ENCODE measurements at places on chromosomes 1 and 21.

- DNase-seq: peak; percentile 7
Observed at GRCh38 chr1:209190591-209191261, 392.8 kb upstream of the CAMK1G start.

DNA sequence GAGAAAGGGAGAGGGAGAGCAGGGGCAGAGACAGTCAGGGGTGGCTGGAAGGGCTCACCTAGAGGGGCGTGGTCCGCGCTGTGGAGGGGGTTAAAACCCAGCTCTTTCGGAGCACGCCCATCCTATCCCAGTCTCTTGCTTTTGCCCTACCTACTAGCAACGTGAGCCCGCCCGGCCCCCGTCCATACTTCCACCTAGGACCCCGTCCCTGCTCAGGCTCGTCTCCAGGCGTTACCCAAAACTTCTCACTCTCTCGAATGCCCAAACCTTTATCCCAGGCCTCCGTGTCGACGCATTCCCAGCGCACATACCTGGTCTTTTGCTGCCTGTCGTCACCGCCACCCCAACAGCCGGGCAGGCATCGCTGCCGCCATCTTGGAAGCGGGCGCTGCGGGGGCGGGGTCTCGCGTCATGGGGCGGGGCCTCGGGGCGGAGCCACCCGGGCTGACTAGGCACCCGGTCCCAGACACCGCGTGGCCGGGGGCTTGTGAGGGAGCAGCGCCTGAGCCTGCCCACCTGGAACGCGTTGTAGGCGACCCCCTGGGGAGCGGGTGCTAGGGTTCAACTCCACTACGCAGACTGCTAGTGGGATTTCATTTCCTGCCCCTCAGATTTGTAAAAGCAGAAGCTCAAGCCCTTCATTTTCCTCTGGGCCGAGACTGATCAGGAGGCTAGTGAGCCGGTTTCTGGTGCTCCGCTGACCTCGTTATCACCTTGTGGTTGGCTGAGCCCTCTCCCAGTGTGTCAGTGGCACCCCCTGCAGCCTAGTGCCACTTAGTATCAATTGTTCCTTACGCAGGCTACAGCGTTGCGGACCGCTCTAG is at the start of gene B4GALT3:
Gene B4GALT3 (minus strand): TSS at position 396 of the 824 bp plus-strand sequence. CDS start 1,447 bp downstream, outside the sequence.
- DNase-seq: peak; percentile 75

DNA sequence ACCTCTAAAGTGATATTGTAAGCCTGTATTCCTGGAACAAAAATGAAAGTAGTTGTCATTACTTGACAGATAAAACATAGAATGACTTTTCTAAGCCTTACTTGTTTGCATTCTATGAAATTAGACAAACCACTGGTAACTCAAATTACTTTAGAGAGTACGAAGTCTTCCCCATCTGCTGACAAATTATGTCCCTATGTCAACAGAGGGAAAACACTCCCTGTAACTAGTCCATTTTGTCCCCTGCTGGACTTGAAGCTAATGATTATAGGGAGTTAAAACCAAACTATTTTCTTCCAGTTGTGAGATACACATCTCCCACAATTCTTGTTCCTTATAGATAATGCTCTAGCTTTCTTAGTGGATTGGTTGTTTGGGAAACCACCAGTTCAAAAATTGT is 39.6 kb downstream of the GREM2 start:
- DNase-seq: no peak

DNA sequence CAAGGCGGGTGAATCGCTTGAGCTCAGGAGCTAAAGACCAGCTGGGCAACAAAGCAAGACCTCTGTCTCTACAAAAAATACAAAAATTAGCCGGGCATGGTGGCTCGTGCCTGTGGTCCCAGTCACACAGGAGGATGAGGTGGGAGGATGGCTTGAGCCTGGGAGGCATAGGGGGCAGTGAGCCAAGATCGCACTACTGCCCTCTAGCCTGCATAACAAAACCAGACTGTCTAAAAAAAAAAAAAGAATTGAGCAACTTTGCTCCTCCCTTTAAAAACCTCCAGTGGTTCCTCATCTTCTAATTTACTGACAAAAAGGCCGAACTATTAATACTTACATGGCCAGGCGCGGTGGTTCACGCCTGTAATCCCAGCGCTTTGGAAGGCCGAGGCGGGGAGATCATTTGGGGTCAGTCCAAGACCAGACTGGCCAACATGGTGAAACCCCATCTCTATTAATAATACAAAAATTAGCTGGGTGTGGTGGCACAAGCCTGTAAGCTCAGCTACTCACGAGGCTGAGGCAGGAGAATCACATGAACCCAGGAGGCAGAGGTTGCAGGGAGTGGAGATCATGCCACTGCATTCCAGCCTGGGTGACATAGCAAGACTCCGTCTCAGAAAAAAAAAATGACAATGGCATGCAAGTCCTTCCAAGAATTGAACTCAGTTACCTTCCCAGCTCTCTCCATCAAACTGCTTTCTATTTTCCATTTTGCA is 4.4 kb downstream of the ACBD3 start:
- DNase-seq: no peak

- DNase-seq: no peak
Observed at GRCh38 chr21:46319186-46319585, 4.5 kb downstream of the C21orf58 start.

GRCh38 chr1:90336552-90337324 is 341.8 kb downstream of the ZNF326 start:
- DNase-seq: no peak

- DNase-seq: peak; percentile 22
Observed at GRCh38 chr1:63148825-63149645, 173.3 kb upstream of the FOXD3 start.

DNA sequence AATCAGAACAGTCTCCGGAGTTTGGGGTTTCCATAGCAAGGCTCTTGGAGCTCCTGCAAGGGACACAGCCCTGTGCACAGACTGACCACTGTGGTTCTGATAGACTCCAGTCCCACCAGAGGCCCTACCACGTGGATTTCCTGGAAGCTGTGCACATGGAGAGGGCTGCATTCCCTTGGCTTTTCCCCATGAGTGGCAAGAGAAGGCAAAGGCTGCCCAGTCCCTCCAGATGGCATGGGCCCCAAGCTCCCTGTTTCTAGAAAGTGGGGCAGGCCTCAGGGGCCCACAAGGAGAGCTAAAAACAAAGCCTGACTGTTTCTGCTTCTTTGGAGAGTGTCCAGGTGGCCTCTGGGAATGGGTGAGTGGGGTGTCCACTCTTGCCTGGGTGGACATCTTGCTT is 87.5 kb downstream of the DDX20 start:
- DNase-seq: no peak

GRCh38 chr1:244735404-244735803 is 82.5 kb downstream of the DESI2 start:
- no peak for DNase-seq

DNA sequence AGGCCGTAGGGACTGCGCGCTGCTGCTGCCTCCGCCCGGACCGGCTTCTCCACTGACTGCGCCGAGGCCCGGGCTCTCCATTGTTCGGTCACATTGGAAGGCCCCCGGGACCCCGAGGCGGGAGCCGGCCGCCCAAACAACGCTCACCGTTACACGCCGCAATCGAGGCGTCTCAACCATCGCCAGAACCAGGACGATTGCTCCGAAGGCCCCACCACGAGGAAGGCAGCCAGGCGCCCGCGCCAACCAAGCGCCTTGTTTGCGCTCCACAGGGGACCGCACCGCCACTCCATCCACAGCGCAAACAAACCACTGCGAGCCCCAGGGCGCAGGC is 595 bp downstream of the GLUL start:
- DNase-seq: peak; percentile 37

DNA sequence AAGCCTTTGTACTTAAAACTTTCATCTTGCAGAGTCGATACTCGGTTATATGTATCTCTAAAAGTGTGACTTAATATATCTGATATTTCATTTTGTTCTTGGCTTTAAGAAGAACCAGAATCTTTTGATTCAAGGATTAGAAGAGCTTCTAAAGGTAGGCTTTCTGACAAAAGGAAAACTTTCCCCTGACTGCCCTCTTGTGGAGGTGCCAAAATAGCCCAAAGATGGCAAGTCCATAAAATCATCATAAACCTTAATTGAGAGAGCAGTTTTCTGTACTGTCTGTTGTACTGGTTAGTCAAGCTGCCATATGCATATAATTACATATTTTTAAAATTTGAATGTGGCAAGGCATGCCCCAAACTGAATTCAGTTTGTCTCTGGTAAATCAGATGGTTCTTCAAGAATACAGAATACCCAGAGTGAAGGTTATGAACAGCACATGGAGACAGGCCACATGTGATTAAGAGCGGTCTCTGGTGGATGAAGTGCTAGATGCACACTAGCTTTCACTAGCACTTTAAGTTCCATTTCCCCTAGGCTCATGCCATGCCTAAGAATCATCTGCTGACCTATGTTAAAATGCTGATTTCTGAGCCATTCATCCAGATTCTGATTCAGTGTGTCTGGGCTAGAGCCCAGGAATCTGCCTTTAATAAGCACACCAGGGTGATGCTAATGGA is 27.7 kb upstream of the ELAVL4 start:
- peak; percentile 30 for DNase-seq

All from NCI-H1930 (cell line).